ENCODE measurements at places on chromosomes 2 and 18. TPM values are rescaled to one million over a fixed set of nuclear protein-coding genes. Genes with fewer than 3 reads are reported as not detected.
A peak's percentile ranks its signal among the peaks of the same experiment; 100 is the strongest.

The MDH1B gene
- 0.77 TPM for total RNA-seq

The CXCR4 gene
- 5.1 TPM for total RNA-seq

The TMEM247 gene
- total RNA-seq = not detected

GRCh38 chr18:23669202-23669766, 6.6 kb upstream of the ANKRD29 start:
- no peak for ATAC-seq

GRCh38 chr2:111711270-111711669, 172.7 kb downstream of the ANAPC1 start:
- ATAC-seq = no peak

DNA sequence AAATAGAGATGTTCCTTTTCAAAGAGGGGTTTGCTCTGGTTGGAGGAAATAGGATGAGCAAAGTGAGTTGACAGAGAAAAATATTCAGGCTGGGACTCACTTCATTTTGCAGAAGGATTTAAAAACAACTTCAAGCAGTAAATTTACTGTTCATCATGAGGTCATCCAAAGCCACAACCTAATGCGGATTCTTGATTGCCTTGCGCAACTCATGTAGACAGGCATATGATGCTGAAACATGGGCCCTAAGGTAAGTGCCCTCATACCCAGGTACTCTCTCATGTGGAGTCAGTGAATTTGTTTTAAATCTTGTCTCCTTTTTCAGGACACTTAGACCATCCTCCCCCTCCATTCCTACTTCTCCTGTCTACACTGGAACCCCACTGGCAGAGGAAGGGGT, 51.9 kb upstream of the LYPD1 start:
- no peak for ATAC-seq

- peak; percentile 91 for ATAC-seq
Measured at GRCh38 chr2:8004250-8004681, 677.6 kb upstream of the ID2 start.

DNA sequence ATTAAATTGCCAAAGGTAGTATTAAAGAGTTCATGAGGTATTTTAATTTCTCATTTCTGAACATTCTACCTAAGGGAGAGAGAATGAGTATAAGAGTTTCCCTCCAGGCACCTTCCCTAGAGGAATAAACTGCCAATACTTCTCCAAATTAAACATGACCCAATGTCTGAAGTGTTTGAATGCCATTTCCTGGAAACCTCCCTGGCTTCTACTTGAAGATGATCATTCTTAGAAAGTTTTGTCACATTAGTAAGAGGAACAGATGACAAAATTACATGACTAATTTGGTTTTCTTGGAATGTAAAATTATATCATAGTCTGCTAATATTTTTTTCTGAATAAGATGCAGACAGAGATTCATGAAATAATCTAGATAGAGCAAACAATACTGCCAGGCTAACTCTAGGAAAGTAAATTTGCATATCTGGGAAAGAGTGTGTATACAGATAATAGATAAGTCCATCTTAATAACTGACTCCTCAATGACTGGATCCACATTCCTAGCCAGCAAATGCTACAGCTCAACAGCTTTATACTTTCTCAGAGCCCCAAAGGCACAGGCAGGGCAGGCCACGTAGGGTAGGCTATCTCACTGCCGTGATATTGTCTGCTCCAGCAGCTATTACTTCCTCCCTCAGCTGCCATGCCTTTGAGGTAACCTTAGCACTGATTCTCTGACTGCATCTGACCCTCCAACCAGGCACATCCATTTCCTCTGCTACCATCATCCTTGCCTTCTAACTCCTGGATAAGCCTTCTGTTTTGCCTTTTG, 630.8 kb upstream of the PIK3C3 start:
- ATAC-seq = no peak
